ENCODE measurements at places on chromosomes 7 and 10.
A peak's percentile ranks its signal among the peaks of the same experiment; 100 is the strongest.

DNA sequence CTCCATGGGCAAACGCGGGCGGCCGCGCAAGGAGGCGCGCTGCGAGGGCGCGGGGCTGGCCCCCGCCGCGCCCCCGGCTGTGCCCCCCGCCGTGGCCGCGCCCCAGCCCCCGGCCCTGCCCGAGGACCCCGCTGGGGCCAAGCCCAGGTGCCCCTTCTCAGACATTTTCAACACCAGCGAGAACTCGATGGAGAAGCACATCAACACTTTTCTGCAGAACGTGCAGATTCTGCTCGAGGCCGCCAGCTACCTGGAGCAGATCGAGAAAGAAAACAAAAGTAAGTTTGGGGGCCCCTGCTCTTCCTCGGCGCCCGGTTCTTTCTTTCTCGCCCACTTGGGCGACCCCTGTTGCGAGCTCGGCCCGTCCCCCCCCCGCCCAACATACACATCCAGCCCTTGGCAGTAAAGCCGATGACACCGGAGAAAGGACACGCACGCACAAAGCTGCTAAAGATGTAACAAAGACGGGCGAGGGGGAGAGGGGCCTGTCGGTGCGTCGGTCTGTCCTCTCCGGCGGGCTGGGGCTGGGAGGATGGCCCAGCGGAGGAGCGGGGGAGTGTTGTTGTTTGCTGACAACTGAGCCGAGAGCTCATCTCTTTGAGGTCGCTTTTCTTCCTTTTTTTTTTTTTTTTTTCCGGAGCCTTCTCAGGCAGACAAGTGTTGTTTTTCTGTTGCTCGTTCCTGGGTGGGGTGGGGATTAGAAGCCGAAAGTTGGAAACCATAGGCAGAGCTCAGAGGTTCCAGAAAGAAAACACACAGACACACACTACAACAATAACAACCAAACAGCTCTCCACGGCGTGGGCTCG lies 604 bp downstream of the MXI1 start:
- peak; percentile 11 for DNase-seq

DNA sequence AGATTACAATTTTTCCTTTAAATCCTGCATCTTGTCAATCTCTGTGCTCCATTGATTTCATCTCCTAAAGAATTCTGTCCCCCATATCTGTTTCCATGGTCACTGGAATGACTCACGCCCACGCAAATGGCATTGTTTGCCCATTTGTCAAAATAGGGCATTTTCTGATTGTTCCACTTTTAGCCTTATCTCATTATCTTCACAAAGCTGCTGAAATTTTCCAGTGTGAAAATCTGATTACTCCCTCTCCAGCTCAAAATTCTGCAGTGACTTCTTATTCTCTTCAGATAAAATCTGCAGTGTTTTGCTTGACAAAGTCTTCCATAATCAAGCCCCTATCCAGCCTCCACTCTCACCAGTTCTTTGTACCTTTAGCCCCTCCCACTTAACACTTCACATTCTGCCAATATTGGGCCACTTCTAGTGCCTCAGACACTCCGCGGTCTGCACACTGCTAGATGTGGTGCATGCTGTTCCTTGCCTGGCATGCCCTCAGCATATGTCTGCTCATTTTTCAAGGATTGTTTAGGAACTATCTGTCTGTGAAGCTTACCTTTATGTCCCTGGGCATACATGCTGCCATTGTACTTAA lies 33.9 kb upstream of the CTTNBP2 start:
- no peak for DNase-seq

DNA sequence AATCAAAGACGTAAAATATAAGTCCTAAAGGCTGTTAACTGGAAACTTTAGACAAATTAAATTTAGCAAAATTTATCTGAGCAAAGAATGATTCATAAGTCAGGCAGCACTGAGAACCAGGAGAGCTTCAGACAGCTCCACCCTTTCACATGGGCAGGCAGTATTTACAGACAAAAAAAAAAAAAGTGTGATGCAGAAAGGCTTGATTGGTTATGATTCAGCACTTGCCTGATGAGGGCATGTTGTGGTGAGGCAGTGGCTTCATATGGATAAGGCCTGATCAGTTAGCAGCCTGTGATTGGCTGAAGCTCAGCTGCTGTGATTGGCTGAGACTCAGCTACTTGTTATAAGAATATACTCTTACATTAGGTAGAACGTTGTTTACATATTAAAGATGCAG lies 495.4 kb upstream of the POM121L12 start:
- no peak for DNase-seq

GRCh38 chr7:151869968-151870918 lies 6.7 kb downstream of the PRKAG2 start:
- DNase-seq = no peak

DNA sequence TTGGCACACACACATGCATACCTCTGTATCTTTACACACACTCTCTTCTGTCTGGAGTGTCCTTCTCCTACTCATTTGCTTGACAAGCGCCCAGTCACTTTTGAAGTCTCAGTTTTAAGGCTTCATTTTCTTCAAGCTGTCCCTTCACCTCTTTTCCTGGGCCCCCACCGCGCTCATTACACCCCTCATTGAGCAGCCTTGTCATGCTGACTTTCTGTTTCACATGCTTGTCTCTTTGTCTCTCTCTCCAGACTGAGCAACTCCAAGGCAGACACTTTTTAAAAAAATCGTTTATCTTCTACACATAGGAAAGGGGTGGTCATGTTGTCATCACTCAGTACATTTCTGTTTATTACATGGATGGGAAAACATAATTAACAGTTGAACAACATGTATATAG lies 225.2 kb upstream of the FZD1 start:
- no peak for DNase-seq

- no peak for DNase-seq
Observed at GRCh38 chr10:133440633-133441285, 13.0 kb upstream of the SCART1 start.

- no peak for DNase-seq
Observed at GRCh38 chr10:51620131-51620530, 79.3 kb downstream of the CSTF2T start.

GRCh38 chr10:124671486-124672075 lies 72.6 kb downstream of the FAM53B start:
- DNase-seq = no peak
